DMS 273 treated with DMSO at 0.1 percent for 48 hours (cell line): ENCODE measurements at places on chromosomes 1 and 21.

- peak; percentile 7 for DNase-seq
Measured at GRCh38 chr1:94247138-94248094, 10.0 kb upstream of the ARHGAP29 start.

- no peak for DNase-seq
Measured at GRCh38 chr1:30652152-30652841, 71.1 kb downstream of the MATN1 start.

DNA sequence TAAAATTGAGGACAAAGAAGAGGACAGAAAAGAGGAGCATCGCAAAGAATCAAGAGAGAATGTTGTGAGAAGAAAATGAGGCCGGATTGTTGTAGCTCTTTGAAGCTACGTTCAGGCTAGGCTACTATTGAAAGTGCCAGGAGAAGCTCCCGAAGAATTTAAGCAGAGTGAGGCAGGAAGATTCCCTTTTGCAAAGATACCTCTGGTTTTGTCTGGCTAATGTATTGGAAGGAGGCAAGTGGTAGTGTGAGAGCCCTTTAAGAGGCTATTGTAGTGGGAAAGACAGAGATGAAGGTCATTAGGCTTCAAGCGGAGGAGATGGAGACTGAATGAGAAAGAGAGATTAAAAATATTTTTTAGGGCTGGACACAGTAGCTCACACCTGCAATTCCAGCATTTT lies 476.9 kb upstream of the ADGRL2 start:
- no peak for DNase-seq

DNA sequence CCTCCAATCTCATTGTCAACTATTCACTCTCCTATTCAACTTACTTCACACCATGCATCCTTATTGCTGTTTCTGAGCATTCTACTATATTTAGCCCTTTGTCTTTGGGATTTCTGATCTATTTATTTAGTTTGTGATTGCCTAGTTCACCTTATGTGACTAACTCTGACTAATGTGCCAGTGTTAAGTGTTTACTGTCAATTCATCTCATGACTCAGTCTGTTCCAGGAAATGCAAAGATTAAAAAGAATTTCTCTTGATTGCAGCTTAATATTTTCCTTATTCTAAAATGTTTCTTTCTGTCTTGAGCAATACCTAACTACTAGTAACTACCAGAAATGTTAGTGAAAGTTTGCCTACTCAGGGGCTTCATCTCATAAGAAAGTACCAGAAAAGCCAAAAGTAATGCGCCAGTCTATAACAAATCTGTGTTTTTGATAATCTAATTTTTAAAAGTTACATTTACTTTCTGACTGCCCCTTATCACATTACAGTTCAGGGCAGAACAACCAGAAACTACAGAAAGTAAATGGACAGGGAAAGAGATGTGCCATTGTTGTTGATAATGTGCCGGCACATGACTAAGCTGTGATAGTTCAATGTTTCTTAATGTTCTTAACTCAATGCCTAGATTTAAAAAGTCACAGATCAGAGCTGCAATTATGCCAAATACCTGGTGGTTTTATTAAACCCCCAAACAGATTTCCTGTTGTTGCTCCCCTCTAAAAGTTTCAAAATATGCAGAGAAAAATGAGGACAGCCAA lies 556.5 kb downstream of the PTBP2 start:
- DNase-seq: no peak

- no peak for DNase-seq
Measured at GRCh38 chr1:91303165-91303564, 101.5 kb downstream of the HFM1 start.

DNA sequence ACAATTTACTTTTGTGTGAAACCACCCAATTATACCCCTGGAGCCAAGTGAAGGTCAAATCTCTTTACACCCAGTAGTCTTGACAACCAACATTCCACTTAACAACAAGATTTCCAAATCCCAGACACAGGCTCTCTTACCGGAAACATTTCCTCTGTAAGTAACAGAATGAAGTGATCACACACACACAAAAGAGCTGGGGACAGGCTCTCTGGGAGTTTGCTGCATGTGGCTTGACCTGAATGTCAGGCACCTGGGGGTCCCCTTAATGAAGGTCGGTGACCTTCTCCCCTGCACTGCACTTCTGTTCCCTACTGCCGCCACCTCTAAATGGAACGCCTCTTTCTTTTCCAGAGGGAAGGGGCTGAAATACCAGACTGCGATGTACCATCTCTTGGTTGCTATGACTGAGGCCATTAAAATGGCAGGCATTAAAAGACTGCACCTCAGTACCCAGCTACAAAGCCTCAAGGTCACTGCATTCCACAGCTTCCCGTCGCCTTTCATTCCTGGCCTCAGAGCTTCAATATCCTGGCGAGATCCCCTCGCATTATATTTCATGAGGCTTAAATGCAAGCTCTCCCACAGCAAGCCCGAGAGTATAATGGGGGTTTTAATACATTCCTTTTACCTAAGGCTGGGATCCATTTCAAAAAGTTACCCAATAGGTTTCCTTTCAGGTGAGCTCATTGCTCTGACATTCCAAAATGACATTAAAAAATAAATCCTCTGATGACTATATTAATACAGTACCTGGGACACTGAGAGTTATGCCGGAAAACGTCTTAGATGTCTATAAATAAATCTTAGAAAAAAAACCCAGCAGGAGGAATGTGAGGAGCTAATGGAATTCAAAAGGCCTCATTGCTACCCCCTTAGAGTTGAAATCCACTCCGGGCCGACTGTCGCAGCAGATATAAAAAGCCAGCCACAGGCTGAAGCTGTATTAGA lies 90.9 kb upstream of the DIRAS3 start:
- DNase-seq: no peak

GRCh38 chr1:112872551-112872962 lies 83.4 kb downstream of the SLC16A1 start:
- DNase-seq: no peak

- no peak for DNase-seq
Measured at GRCh38 chr1:25907601-25908000, 1.4 kb upstream of the STMN1 start.

- DNase-seq: no peak
Measured at GRCh38 chr1:230493264-230493663, 67.1 kb upstream of the PGBD5 start.

DNA sequence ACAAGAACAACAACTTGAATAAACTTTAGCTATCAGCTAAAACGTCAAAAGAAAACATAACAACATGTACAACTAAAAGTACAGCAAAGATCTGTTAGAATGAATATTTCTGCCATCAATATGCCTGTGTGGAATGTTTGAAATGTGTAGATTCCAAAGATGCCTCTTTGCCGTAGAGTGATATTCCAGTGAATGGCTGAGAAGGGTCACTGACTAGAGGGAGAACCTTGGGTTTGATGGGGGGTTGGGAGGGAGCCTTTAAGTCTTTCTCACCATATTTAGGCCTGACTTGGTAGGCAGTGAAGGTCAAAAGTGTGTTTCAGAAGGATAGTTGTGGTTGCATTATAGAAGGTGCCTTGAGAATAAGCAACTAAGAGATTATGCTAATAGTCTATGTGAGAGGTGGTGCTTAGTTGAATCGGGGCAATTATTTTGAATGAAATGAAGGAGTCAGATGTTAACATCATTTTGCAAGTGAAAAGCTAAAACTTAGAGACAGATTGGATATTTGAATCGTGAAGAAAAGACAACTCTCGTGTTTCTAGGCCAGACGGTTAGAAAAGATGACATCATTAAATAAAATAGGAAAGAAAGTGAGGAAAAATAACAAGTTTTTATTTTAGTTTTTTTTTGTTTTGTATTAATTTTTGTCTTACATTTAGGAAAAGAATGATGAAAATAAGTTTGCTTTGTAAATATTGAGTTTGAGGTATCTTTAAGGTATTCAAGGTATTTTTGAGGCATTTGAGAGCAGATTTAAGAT lies 53.8 kb downstream of the PLA2G4A start:
- DNase-seq: no peak

DNA sequence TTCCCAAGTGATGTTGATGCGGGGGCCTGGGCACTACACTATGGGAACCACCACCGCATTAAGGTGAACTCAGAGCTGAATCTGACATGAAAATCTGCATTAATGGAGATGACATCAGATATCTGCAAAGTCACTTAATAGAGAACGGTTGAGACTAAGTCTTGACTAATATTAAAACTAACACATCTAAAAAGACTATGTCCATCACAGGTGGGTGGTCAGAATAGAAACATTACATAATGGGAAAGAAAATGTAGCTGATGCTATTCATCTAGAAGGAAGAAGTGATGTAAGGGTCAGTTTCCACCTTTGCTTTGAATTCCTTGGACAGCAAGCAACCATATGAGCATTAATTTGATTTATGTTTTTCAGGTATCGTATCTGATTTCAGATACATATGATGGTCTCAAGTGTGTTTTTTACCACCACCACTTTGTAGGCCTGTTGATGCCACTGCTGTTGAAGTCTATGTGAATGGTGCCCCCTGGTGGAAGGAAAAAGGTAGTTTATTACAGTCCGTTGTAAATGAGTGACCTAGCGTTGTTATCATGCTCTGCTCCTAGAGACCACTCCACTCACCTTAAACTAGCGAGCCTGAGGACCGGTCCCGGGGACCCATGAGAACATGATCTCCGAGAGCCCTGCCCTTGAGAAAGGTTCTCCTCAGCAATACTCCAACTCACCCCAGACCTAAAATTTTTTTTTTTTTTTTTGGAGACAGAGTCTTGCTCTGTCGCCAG lies 73.5 kb downstream of the BACH1 start:
- peak; percentile 59 for DNase-seq

GRCh38 chr21:42760951-42761751 lies 107.7 kb downstream of the PDE9A start:
- DNase-seq: no peak

DNA sequence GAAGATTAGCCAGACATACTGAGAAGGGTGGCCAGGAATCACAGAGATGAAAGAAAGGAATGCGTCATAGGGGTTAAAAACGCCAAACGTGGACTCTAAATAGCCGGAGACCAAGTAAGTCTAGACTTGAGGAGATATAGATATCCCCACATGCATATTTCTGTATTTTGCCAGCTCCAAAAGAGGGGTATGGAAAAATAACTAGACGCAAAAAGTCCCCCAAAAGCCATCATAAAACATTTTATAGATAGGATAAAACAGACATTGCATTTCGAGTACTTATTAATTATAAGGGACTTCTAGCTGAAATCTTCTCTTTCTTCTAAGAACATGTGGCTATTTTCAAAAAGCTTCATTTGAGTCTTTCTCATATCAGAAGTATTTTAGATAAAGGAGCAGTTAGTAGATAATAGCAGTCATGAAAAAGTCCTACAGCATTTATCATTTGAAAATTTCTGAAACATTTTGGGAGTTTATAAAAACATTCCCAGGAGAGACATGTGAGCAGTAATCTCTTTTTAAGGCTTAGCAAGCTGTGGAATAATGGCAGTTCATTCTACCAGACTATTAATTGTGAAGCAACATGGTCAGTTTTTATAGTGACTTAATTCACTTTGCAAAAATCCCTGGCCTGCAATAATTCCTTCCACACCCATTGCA lies 6.1 kb downstream of the KIF26B start:
- no peak for DNase-seq

DNA sequence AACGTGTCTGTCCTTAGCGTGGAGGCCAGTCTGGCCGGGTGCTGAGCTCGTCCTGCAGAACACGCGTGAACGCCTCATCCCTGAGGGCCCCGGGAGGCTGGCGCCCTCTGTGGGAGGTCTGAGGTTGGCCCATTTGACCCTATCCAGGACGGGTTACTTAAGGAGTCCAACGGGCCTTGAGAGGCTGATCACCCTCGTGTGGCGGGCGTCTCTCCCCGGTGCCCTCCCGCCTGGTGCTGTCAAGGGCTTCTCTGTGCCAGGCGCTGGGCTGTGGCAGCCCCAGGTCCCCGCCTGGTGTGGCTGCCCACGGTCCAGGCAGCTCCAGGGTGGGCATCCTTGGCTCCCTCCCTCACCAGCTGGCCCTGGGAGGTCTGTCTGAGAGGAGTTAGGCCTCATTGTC lies 9.7 kb downstream of the SKI start:
- DNase-seq: no peak

- no peak for DNase-seq
Measured at GRCh38 chr1:28437264-28437923, 67.9 kb downstream of the PHACTR4 start.

- peak; percentile 68 for DNase-seq
Measured at GRCh38 chr1:229625915-229626831, at the start of the genes TAF5L and URB2. Gene TAF5L, minus strand, starts transcription at chr1:229626122. Its CDS starts 11,640 bp downstream, at chr1:229614482. Gene URB2, plus strand, starts transcription at chr1:229626247. Its CDS starts 1,387 bp downstream, at chr1:229627634.

GRCh38 chr1:33727310-33727709 lies 136.6 kb upstream of the HMGB4 start:
- no peak for DNase-seq

DNA sequence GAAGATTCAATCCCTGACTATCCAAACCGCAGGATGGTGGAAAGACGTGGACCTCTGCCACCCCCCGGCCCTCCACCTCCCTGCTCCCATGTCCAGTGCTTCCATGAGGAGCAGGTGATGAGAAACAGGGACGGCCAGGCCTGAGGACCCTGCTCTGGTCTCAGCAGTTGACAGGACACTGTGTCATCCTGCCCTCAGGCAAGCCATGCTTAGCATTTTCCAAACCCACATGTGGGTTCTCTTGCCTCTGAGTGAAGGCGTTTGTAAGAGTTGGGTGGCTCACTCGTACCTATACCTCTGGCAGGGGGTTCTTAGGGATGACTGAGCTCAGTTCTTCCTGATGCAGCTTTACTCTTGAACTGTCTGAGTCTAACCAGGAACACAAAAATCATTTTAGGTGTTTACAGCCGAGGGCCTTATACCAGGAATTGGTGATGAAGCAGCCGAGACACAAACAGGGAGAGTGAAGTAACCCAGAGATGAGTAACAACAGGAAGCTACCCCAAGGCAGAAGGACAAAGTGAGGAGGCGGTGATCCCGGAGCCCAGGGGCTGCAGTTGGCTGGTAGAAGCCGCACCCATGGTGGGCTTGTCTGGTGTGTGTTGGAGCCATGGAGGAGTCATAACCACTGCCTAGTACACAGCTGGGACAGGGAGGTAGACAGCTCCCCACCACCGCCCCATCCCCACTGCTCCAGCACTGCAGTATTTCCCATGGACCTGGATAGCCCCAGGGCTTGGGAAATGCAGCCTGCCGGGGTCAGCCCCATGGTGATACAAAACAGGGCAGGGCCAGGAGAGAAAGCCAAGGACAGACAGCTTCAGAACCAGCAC lies 21.4 kb downstream of the MYBPH start:
- DNase-seq: no peak

DNA sequence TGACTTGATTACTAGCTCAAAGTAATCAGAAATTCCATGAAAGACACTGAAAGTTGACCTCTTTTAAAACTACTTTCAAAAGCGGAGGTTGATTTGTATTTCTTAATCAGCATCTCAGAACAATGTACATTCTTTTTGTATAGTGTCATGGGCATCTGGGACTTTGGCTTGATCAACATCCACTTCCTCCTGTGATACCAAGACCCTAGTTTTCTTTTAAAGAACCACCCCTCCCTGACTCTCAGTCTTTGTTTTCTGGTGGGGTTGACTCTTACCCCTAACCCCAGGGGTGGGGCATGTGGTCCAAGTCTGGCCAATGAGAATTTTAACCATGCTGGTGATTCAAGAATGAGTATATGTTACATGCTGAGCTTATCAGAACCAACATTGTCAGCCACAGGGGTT lies 21.7 kb upstream of the IRF2BP2 start:
- DNase-seq: no peak
